ENCODE measurements at places on chromosomes 3 and 15. TPM values are rescaled to one million over a fixed set of nuclear protein-coding genes. Genes with fewer than 3 reads are reported as not detected.

DNA sequence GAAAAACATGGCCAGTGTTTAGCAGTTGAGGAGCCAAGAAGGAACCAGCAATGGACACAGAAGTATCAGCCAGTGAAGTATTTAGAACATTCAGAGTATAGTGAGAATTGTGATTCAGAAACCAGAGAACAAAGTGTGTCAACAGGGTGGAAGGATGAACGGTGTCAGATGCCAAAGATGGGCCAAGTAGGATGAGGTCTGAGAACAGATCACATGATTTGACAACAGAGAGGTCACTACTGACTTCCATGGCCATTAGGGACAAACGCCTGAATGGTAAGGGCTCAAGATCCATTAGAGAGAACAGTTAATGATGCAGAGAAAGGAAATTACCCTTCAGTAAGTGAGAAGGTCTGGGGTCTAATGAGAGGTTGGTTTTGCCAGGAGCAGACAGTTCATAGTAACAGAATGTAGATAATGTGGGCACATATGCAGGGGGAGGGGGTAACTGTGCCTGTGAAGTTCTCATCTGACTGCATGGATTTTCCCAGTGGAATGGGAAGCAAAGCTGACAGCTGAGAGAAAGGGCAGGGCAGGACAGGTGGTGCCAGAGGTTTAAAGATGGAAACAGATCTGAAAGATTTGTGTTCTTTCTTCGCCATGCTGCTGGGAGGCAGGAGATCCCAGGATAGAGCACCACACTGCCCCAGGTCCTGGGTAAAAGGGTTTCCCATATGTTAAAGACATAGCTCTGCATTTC lies 4.8 kb upstream of the ACAD9 start:
- DNase-seq, result no peak

DNA sequence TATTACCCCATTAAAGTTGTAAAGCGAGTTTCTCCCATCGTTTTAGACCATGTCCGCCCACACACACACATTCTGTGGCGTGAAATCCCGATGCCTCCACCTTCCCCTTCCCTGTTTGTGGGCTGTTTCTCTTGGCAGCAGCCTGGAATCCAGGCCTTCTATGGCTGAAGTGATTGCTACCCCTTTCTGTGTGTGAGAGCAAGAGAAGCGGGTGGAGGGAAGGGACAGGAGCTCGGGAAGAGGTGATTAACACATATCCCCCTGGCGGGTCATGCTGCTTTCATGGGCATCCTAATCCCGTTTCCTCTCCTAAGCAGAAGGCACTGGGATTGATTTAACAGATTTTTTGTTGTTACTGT lies 283.8 kb upstream of the RGMA start:
- no peak for DNase-seq

DNA sequence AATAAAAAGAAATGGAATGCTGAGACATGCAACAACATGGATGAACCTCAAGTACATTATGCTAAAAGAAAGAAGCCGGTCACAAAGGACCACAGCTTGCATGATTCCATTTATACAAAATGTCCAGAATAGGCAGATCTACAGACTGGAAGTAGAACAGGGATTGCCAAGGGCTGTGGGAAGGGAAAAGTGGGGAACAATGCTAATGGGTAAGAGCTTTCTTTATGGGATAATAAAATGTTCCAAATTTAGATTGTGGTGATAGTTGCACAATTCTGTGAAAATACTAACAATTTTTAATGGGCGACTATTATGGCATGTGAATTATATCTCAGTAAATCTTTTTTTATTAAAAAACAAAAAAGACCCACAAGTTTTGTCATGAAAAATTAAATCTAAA lies 106.2 kb downstream of the TMCO5A start:
- no peak for DNase-seq

GRCh38 chr15:45827275-45827674 lies 192.4 kb downstream of the SQOR start:
- DNase-seq, result no peak

Gene SLC51A
- 10.4 TPM for polyA plus RNA-seq

Gene DCP1A
- polyA plus RNA-seq, result 35.0 TPM

Gene ZNF502
- 14.7 TPM for polyA plus RNA-seq
